Esophagus squamous epithelium (tissue), 5 donors: ENCODE measurements at places on chromosomes 12 and 14.

- no peak for DNase-seq
These were observed 3.3 kb upstream of the SMARCC2 start for GRCh38 chr12:56192582-56192981.

DNA sequence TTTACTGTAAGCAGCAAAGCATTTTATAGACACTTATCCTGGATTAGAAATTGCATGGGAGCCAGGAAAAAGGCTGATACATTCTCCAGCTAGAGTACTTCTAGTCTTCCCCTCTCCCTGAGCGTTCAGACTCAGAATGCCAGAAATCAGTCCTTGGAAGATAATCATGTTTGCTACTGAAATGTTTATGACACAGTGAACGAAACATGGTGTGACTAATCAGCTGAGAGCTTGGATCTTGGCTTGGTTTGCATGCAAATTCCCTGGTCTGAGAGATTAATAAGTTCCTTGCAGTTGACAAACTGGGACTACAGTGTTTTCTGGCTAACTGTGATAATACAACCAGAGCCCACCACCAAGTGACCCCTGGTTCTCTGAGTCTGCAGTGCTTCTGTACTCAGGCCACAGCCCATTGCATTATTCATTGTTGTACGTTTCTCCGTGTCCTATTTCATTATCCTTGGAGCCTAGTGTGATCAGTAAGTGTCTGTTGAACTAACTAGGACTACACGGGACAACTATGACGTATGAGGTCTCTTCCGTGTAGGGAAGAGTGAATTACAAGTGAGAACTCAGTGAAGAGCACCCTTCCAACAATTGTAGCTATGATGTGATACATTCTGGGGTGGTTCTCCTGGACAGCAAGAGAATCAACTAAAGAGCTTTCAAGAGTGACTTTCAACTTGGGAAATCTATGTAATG, 34.6 kb upstream of the EVL start:
- DNase-seq: no peak

- no peak for DNase-seq
These were observed 890 bp upstream of the KIF26A start for GRCh38 chr14:104137297-104138097.

DNA sequence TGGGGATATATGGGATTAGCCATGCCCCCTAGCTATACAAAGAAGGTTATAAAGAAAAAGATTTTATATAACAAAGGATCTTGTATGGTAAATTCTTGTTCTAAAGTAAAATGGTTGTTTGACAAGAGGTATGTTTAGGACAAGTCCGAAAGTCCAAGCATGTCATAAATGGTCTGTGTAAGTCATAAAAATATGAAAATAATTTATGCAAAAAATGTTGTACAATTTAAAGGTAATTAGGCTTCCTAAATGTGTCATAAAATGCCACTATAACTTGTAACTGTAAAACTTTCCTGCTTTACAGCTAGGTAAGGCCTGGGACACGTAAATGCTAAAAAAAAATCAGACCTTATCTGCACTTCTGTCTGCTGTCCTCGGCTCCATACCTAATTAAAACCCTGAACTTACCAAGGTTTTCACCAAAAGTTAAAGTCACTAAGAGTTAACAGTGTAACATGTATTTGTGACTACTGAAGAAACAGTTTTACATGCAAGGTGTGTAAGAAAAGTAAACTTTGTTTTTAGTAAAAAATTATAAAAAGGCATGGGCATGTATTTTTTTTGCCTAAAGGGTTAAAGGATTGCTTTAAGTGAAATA, 110.0 kb upstream of the RESF1 start:
- no peak for DNase-seq
